ENCODE measurements at places on chromosomes 3 and 15.

- DNase-seq, result no peak
These were observed 2.1 kb downstream of the PDIA3 start for GRCh38 chr15:43748376-43748775.

GRCh38 chr3:149291178-149291577 is 42.3 kb downstream of the TM4SF18 start:
- DNase-seq, result no peak

GRCh38 chr3:49664300-49664699 is 9.9 kb upstream of the APEH start:
- no peak for DNase-seq

- DNase-seq, result no peak
These were observed 10.4 kb downstream of the ATP2B2 start for GRCh38 chr3:10495003-10495402.
